ENCODE measurements at places on chromosomes 12 and 14.

- no peak for DNase-seq
Observed at GRCh38 chr12:124976999-124977398, 11.9 kb downstream of the DHX37 start.

DNA sequence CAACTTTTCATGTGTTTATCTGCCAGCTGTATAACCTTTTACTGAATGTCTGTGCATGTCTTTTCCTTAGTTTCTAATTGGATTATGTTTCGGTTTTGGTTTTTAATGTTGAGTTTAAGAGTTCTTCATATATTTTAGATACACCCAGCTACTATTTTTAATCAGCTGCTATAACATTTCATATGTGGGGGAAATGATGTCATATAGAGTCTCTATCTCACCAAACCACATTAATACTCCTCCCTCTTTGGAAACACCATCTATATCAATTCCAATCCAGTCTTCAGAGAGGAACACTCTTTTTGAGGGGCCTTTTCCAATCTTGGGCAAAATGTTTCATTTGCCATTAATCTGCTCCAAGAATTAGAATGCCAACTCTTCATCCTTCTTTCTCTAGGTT, 28.5 kb upstream of the GCH1 start:
- DNase-seq: no peak

- DNase-seq: no peak
Observed at GRCh38 chr12:106106061-106106566, 32.6 kb downstream of the NUAK1 start.

DNA sequence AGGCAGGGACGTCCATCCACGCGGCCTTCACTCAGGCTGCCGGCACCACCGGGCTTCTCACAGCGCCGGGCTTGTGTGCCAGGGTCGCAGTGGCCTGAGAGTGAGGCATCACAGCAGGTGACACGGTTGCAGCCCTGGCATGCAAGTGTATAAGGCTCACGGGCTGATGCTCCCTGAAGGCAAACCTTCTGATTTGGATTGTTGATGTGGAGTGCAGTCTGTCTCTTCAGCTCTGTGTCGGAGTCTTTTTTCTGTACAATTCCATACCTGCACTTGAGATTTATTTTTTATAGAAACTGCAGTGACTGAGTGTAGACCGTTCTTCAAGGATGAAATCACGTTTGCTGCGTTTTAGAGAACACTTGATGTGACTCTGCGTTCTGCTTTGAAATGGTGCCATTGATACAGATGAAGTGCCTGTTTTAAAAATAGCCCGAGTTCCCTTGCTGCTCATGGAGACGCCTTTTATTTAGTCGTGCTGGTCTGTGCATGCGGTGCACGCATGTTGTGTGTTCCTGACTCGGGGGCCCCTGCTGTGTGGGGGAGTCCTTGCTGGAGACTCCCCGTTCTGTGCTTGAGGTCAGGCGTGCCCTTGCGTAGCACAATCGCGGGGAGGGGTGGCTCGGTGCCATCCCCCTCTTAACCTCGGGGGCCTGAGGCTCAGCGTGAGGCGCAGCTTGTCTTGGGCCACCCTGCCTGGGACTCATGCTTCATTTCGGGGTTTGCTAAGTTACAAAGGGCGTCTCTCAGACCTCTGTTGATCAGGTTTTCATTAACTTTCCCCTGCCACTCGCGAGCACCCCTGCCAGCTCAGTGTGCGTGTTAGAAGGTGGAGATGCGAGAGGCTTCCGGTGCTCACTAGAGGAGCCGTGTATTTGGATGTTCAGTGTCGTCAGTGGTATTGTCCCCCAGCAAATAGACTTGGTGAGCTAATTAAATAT, 21.6 kb upstream of the AMN start:
- peak; percentile 17 for DNase-seq

GRCh38 chr12:107145397-107145796, 52.0 kb upstream of the CRY1 start:
- DNase-seq: no peak

DNA sequence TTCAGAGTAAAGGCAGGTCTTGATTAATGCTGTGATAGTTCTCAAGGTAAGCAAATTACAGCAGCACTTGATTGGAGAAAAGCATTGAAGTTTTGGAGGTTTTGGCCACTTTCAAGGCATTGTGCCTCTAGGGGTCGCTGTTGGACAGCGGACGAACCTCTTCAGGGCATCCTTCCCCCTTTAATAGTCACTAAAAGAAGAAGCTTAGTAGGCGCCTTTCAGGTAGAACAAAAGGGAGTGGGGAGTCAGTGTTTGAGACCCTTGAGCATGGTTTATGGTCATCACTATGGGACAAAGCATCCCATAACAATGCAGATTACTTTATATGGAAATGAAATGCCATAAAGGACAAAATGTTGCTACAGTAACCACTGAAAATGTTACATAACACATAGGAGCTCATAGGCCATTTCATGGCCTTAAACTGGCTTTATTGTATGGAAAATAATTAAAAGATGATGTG, 199.5 kb upstream of the DCN start:
- DNase-seq: peak; percentile 84

All from CD4-positive, alpha-beta T cell treated with Interleukin-10 for 1 hour (primary cell).